Fibroblast of skin of back (primary cell): ENCODE measurements at places on chromosomes 16 and 17.

GRCh38 chr17:77297693-77298666, 157.2 kb downstream of the SEC14L1 start:
- no peak for DNase-seq

- peak; percentile 18 for DNase-seq
Observed at GRCh38 chr17:71232801-71233559, 887.8 kb upstream of the SOX9 start.

GRCh38 chr17:11304568-11304967, 63.6 kb downstream of the SHISA6 start:
- no peak for DNase-seq

GRCh38 chr17:58317421-58318064, 11.1 kb downstream of the TSPOAP1 start:
- peak; percentile 65 for DNase-seq

- DNase-seq, result no peak
Observed at GRCh38 chr17:30905742-30906100, 317 bp downstream of the TEFM start.

- DNase-seq, result no peak
Observed at GRCh38 chr16:3121851-3122467, 9.6 kb downstream of the ZNF205 start.

DNA sequence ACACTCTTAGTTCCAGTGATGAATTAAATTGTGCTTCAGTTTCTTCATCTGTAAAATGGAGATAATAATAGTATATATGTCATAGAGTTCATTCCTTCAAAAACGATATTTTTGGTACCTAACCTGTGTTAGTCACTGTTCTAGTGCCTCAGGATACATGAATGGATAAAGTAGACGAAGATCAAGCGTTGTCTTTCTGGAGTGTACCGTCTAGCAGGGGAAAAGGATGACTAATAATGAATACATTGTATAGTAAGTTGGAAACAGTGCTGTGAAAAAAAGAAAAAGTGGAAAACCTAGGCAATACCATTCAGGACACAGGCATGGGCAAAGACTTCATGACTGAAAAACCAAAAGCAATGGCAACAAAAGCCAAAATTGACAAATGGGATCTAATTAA, 8.6 kb downstream of the KRT10 start:
- DNase-seq, result peak; percentile 59

DNA sequence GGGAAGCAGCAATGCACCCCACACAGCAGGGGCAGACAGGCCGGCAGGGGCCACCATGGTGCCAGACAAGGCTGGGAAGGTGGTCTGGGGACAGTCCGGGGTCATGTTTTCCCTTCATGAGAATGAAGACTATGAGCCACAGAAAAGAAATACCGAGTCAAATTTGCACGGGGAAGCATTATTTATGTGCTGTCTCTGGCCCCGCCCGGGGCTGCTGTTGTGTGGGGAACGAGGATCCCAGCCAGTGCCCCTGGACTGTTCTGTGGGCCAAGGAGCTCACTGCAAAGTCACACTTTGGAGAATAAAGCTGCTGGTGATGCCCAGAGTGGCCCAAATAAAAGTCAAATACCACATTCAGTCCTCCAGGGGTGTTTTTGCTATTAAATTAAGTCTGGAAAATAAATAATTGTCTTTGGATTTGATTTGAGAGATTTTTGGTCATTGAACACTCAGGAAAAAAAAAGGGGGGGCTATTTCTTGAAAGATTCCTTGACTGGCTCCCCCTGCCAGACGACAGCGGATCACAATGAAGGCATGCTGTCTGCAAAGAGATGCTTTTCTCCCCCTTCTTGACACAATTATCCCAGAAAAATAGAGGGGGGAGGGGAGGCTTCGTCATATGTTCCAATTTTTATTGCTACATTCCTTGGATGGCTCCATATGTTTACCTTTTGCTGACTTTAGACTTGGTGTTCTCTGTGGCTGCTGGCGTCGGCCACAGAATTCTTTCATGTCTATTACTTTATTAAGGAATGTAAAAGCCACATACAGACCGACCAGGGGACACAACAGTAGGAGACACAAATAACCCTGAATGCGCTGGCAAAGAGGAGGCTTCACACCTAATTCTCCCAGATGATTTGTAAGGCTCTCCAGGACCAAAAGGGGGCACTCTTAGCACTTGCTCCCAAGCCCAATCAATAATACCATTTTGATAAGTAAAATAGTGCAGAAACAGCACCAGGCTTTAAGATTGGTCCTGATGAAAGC, 27.1 kb upstream of the ANKFN1 start:
- DNase-seq, result peak; percentile 77

DNA sequence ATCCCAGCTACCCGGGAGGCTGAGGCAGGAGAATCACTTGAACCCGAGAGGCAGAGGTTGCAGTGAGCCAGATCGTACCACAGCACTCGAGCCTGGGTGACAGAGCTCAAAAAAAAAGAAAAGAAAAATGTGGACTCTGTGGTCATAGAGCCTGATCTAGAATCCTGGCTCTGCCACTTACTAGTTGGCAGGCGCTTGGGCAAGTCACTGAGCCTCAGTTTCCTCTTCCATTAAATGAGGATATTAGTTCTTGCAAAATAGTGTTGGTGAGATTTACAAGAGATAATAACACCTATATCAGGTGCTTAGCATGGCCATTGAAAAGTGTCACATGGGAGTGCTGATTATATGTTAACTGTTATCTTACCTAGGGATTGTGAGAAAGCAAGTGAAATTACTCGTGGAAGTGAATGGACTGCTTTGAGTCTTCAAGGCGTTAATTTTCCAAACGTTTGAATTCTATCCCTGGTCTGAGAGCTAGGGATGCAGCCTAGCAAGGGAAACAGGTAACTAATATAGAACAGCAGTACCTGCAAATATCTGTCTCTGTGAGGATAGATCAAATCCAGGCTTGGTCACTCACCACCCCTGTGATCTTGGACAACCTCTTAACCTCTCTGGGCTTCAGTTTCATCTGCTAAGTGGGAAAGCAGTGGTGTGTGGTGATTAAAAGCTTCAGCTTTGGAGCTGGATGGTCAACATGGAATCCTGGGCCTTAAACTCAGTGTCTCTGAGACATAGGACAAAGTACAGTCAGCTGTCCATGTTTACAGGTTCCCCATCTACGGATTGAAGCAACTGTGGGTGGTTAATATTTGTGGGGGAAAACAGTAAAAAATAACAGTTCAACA, 953 bp upstream of the NSMCE1 start:
- DNase-seq, result no peak

DNA sequence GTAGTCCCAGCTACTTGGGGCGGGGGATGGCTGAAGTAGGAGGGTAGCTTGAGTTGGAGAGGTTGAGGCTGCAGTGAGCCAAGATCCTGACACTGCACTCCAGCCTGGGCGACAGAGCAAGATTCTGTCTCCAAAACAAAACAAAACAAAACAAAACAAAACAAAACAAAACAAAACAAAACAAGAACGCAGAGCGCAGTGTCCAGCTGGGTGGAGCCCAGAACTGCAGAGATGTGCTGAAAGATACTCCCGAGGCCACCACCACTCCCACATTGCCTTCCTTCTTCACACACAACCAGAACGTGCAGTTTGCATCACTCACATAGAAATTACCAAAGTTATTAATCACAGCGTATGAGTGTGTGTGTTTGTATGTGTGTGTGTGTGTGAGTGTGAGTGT, 222.9 kb upstream of the ASIC2 start:
- no peak for DNase-seq

DNA sequence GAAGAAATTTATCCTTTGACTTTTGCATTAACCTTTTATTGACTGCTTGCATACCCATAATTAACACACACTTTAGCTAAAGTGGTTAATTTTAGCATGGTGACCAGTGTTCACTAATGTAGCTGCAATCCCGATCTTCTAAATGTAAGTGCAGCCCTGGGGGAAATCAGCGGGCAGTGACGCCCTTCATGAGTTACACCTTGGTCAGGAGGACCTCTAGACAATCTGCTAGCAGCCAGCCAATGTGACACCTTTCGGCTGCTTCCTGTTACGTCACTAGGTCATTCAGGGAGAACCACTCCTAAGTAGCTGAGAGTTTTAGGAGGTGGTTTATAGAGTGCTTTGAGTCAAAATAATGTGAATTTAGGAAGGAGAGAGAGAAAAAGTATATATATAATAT, 180.5 kb downstream of the IRX3 start:
- DNase-seq, result no peak

GRCh38 chr17:10631048-10631700, 25.9 kb downstream of the MYH3 start:
- peak; percentile 21 for DNase-seq

DNA sequence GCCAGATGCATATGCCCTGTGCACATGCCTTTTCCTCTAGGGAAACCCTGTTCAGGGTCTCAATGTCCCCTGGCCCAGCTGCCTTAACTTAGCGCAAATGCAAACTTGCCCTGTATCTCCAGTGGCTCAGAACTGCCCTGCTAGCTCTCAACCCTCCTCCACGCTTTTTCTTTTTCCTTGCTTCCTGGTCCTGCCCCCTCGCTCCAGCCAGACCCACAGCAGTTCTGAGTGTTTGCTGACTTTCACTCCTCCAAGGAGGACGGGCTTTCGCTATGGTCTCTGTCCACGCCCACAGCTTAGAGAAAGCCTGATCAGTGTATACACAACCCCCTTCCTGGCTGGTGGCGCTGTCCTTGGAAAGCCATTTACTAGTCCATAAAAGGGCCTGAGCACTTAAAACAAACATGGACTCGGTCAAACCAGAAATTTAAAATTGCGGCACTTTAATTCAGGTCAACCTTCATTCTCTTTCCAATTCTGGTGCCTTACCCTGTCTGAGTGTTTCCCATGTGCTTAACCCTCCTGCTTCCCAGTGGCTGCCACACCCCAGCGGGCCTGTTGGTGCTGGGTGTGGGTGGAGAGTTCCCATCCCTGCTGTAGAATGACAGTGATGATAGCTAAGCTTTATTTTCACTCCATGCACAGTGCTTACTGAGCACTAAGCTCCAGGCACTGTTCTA, 15.6 kb upstream of the TMEM98 start:
- DNase-seq, result peak; percentile 76

- no peak for DNase-seq
Observed at GRCh38 chr17:21253646-21254441, 634 bp upstream of the NATD1 start.

DNA sequence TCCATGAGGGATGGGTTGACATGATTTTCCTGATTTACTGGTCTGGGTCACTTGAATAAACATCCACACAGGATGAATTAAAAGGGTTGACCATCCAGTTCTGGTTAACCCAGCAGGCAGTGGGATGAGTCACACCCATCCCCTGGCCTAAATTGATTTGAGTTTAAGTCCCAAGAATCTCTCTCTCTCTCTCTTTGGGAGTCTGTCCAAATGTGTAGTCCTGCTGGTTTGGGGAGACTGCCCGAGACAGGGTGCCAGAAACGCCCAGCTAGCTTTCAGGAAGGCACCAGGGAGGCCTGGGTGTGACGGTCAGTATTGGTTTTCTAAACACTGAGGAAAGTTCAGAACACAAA, 38.8 kb downstream of the SCPEP1 start:
- DNase-seq, result peak; percentile 37

DNA sequence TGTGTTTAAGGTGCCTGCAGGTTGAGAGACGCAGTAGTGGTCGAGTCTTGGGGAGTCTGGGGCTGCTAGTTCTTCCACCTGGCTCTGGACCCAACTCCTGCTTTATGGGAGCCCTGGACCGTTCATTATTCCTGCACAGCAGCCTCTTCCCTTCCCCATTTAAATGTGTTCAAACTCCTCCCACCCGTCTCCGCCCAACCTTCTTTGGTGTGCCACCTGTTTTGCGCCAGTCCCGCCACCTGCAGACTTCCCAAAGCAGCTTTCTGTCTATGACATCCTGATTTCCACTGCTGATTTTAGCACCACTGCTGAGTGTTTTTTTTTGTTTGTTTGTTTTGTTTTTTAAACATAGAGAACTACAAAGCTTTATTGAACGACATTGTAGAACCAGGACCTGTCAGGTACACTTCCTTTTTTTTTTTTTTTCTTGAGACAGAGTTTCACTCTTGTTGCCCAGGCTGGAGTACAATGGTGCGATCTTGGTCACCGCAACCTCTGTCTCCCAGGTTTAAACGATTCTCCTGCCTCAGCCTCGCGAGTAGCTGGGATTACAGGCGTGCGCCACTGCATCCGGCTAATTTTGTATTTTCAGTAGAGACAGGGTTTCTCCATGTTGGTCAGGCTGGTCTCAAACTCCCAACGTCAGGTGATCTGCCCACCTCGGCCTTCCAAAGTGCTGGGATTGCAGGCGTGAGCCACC, 12.8 kb downstream of the ADORA2B start:
- DNase-seq, result no peak

GRCh38 chr17:43753493-43754129, 5.0 kb downstream of the SOST start:
- peak; percentile 68 for DNase-seq

- no peak for DNase-seq
Observed at GRCh38 chr16:49494891-49495566, 121.4 kb downstream of the C16orf78 start.

DNA sequence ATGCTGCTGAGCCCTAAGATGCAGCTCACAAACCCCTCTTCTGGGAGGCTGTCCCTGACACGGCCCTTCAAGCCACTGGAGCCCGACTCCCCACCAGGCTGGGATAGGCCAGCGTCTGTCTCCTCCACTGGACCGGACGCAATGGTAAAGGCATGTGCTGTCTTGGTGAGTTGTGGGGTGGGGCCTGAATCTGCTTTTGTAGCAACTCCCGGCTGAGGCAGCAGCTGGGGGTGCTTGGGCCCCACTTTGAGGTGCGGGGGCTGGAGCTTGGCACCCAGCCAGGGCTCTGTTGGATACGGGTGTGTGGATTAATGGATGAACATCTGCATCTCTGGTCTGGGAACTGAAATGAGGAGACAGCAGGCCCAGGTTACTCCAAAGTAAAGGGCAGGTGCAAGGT, 3.5 kb upstream of the NLRC3 start:
- DNase-seq, result peak; percentile 16

GRCh38 chr16:88917146-88917914, 50.9 kb upstream of the PABPN1L start:
- no peak for DNase-seq

- DNase-seq, result peak; percentile 26
Observed at GRCh38 chr17:65987988-65988387, 203.9 kb downstream of the CEP112 start.

- no peak for DNase-seq
Observed at GRCh38 chr17:1957037-1957436, 68.1 kb downstream of the RTN4RL1 start.

- peak; percentile 69 for DNase-seq
Observed at GRCh38 chr17:64741038-64741641, 79.0 kb upstream of the SMURF2 start.

- DNase-seq, result no peak
Observed at GRCh38 chr17:77217123-77217522, 76.4 kb downstream of the SEC14L1 start.
